H9 (cell line): ENCODE measurements at places on chromosomes 1 and 21.

DNA sequence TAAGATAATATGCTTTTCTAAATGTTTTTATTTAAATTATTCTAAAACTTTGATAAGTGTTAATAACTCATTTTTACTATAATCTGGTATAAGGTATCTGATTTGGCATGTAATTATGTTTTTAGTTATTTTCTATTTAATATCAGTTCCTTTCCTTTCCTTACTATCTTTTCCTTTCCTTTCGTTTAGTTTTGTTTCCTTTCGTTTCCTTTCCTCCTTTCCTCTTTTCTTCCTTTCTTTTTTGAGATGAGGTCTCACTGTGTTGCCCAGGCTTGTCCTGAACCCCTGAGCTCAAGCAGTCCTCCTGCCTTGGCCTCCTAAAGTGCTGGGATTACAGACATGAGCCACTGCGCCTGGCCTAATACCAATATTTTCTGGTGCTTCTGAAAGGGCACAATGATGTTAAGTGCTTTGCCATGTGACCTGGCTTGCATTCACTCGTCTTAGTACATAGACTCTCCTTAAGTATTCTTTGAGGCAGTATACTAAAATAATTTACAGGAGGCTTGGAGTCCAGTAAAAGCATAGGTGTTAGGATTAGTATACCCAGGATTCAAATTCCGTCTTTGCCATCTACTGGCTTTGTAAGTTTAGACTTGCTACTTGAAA, 18.7 kb downstream of the MIER1 start:
- no peak for DNase-seq
- H3K4me1 ChIP-seq, result no peaks in the 10 kb centered on the region
- H3K4me3 ChIP-seq, result no peak overlapping the region
- no peaks in the 10 kb centered on the region for H3K27me3 ChIP-seq
- peaks cover 21% of the 10 kb centered on the region for H3K36me3 ChIP-seq

GRCh38 chr1:87045761-87046304, 131.4 kb downstream of the HS2ST1 start:
- DNase-seq, result no peak
- no peak overlapping the region for H3K4me3 ChIP-seq
- no peaks in the 10 kb centered on the region for H3K27me3 ChIP-seq
- H3K36me3 ChIP-seq, result peaks cover 9% of the 10 kb centered on the region
- no peaks in the 10 kb centered on the region for H3K4me1 ChIP-seq
- no peak overlapping the region for H3K27ac ChIP-seq

- H3K27me3 ChIP-seq, result no peaks in the 10 kb centered on the region
- peaks cover 3% of the 10 kb centered on the region; the same call in 1 of the 2 replicates for H3K36me3 ChIP-seq
- H3K4me3 ChIP-seq, result 0 out of 3 replicates have a peak overlapping the region, but pooled peaks have one; percentile 35
- no peak overlapping the region for H3K27ac ChIP-seq
- DNase-seq, result no peak
These were observed 60.2 kb downstream of the SKI start for GRCh38 chr1:2288311-2288710.

DNA sequence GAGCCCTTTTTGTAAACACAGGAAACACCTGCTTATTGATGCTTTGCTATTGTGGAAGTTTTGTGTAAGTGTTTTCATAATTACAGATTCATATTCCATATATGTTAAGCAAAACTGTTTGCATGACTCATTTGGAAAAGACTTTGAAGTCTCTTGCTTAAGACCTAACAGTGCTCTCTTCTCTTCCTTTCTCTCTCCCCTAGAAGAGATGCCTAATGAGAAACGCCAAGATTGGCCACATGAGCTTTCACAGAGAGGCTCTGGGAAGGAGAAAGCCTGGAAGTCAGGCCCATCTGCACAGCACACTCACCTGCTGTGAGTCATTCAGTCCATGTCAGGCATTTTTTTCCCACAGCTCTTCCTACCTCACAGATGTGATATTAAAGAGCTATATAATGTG, 101.6 kb upstream of the PALMD start:
- no peak overlapping the region for H3K4me3 ChIP-seq
- H3K36me3 ChIP-seq, result peaks cover 4% of the 10 kb centered on the region; the same call in 2 of the 3 replicates
- no peak overlapping the region for H3K27ac ChIP-seq
- no peaks in the 10 kb centered on the region for H3K27me3 ChIP-seq
- no peaks in the 10 kb centered on the region; the same call in 1 of the 2 replicates for H3K4me1 ChIP-seq

GRCh38 chr1:209628618-209629299, 23.5 kb downstream of the LAMB3 start:
- no peak for DNase-seq
- no peaks in the 10 kb centered on the region for H3K27me3 ChIP-seq
- H3K4me1 ChIP-seq, result no peaks in the 10 kb centered on the region; the same call in 1 of the 2 replicates

DNA sequence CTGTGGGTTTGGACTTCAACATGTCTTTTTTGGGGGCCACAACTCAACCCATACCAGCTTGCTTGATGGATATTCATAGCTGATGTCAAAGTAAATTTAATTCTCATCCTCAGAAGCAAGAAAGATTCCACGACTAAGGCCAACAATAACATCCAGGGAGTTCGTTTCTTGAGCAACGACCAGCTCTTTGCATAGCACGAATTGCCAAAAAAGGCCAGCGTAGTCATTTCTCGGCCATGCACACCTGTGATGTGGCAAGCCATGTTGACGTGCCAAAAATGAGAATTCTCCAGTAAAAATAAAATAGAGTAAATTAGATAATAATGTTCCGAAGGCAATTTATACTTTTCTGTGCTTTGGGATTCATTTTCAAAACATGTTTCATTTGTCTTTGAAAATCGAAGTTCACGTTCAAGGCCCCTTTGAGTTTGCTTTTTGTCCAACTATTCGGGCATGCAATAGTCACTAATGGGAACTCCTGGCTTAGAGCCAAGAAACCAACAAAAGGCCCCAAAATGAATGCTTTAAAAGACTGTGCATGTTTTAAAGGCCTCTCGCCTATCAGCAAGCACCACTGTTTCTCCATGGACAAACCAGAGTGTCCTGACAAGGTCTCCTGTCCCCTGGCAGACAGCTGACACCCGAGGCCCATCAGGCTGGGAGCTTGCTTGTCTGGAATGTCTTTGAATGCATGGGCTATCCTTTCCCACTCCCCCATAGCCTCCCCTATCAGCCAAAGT, 14.4 kb upstream of the IGSF5 start:
- H3K27me3 ChIP-seq, result no peaks in the 10 kb centered on the region
- H3K36me3 ChIP-seq, result peaks cover 2% of the 10 kb centered on the region; the same call in 1 of the 2 replicates
- H3K4me3 ChIP-seq, result no peak overlapping the region
- H3K4me1 ChIP-seq, result no peaks in the 10 kb centered on the region
- DNase-seq, result no peak

DNA sequence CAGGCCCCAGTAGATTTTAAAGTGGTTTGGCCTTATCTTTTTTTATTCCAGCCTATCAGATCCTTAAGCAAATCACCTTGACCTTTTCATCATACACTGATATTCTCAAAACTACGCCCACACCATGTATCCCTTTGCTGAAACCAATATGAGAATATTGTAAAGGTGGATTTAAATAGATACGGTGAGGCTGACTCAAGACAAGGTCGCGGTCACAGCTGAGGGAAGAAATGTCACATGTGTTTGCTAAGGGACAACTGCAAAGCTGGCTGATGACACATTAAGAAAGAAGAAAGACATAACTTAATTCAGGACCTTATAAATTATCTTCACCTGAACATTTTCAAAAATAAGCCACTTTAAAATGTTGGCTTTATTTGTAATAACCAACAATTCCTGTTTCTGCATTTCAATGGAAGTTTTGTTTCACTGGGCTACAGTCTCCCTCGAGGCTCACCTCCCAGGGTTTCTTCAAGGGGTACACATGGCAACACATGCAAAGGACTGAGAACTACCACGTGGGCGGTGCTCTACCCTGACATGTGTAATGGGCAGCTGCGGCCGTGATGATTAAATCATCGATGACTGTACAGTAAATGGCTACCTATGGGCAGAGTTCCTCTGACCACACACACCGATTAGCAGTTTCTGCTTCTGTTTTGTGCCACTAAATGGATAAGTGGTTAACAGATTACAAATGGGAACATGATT, 189.5 kb downstream of the SIPA1L2 start:
- H3K4me3 ChIP-seq, result no peak overlapping the region
- H3K36me3 ChIP-seq, result 0 out of 3 replicates have a peak, but pooled peaks cover 2% of the 10 kb centered on the region
- DNase-seq, result no peak
- H3K4me1 ChIP-seq, result peaks cover 8% of the 10 kb centered on the region; the same call in 1 of the 2 replicates
- no peaks in the 10 kb centered on the region for H3K27me3 ChIP-seq
- H3K27ac ChIP-seq, result no peak overlapping the region

- no peaks in the 10 kb centered on the region for H3K4me1 ChIP-seq
- no peak overlapping the region for H3K4me3 ChIP-seq
- H3K36me3 ChIP-seq, result no peaks in the 10 kb centered on the region
- H3K27ac ChIP-seq, result no peak overlapping the region
These were observed 37.1 kb upstream of the RGS8 start for GRCh38 chr1:182721525-182721924.

DNA sequence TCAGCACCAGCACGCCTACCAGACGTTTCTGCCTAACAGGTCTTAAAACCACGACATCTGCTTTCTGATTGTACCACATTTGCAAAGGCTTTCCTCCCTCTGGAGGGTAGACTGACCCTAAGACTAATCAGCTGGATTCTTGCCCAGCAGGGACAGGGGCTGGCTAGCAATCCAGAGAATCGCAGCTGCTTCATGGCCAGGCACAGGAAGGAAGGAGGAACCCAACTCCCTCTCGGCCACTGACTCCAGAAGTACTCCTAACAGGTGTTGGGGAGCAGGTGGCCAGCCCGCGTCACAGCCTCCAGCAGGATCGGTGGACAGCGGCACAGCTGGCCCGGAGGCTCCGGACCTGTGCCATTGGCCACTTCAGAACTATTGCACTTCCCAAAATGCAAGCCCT, 180.8 kb downstream of the NPHP4 start:
- DNase-seq, result no peak
- H3K27ac ChIP-seq, result no peak overlapping the region

DNA sequence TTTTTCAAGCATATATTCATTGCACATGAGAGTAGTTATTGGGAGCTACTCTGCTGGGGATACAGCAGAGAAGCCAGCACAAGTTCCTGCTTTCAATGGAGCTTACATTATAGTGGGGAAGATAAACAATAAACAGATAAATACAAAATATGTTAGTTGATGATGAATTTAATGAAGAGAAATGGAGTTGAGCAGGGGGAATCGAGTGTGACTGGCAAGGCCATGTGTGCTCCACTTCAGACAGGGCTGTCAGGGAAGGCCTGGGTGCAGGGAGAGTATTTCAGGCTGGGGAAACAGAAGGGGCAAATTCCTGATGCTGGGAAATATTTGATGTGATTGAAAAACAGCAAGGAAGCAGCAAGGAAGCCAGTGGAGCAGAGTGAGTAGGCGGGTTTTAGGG, 21.2 kb upstream of the BRDT start:
- DNase-seq, result no peak
- H3K36me3 ChIP-seq, result peaks cover 4% of the 10 kb centered on the region; the same call in 1 of the 2 replicates
- H3K4me3 ChIP-seq, result no peak overlapping the region
- no peaks in the 10 kb centered on the region for H3K4me1 ChIP-seq
- no peaks in the 10 kb centered on the region for H3K27me3 ChIP-seq

DNA sequence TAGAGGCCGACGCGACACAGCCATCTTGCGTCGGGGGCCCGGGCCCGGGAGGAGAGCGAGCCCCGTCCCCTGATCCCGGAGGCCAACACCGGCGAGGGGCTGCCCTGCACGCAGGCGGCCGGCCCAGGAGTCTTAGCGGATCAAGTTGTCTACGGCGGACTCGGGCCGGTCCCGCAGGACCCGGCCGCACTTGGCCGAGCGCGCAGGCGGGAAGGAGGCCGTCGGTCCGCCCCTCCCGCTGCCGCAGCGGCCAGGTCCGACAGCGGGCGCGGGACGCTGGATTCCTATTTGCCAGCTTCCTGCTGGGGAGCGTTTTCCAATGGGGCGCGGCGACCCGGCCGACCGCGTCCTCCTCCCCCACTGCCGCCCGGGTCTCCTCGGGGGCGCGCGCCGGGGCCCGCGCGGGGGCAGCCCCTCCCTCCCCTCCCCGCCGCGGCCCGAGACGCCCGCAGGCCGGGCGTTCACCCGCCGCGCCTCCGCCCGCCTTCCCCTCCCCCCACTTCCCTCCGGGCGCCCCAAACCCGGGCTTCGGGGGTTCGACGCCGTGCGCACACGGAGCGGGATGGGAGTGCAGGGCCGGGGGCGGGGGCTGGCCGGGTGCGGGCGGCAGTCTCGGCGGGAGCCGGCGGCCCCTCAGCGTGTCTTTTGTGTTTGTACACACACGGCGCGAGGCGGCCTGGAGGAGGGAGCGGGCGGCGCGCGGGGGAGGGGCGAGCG, 517 bp upstream of the H3-3A start:
- H3K27me3 ChIP-seq, result no peaks in the 10 kb centered on the region
- peak overlapping the region; percentile 31 for H3K27ac ChIP-seq
- H3K4me1 ChIP-seq, result no peaks in the 10 kb centered on the region
- H3K36me3 ChIP-seq, result peaks cover 36% of the 10 kb centered on the region
- H3K4me3 ChIP-seq, result peak overlapping the region; percentile 90
- DNase-seq, result peak; percentile 78

DNA sequence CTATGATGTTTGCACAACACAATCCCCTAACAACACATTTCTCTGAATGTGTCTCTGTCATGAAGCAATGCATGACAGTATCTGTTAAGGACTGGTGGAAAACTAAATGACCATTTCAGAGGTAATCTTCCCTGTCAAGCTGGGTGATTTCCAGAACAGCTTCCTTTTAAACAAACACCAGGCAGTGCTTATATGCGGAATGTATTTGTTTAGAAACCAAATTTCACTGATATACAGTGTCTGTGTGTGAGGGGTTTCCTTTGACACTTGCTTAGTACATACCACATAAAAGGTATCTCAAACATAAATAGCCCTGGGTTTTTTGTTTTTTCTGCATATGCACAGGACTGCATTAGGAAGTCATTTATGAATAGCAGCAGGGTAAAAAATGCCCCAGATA, 95.6 kb downstream of the TGFBR3 start:
- H3K4me3 ChIP-seq, result no peak overlapping the region
- H3K27ac ChIP-seq, result no peak overlapping the region
- no peak for DNase-seq
- peaks cover 5% of the 10 kb centered on the region; the same call in 1 of the 2 replicates for H3K4me1 ChIP-seq
- H3K36me3 ChIP-seq, result peaks cover 9% of the 10 kb centered on the region

DNA sequence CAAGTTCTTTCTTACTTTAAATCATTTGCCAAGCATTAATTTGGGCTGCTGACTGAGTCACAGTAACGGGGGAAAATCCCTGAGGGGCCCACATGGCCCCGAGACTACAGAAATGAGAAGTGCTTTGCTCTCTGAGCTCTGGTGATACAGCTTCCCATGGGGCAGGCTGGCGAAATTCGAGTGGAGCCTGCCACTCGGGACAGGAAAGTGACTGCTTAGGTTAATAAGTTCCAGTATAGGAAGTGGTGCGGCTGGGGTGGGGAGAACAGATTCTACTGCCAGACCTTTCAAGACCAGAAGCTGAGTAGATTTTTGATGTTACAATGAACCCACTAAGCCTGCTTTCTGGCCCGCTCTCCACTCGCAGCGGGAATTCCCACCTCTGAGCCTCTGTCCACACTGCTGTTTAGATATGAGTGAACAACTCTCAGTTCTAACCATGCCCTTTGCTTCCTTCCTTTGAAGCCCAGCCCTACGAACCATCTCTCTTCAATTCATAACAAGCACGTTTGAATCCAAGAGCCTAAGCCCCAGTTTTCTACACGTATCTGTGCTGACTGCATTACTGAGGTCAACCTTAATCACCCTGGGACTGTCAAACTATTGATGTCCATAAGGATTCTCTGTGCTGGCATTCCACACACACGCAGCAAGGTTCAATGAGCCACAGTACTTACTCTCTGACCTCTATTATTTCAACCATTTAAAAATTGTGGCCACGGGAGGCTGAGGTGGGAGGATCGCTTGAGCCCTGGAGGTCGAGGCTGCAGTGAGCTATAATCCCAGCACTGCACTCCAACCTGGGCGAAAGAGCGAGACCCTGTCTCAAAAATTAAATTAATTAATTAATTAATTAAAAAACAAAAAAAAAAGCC, 9.6 kb downstream of the ZBTB17 start:
- H3K4me1 ChIP-seq, result no peaks in the 10 kb centered on the region
- peaks cover 20% of the 10 kb centered on the region for H3K36me3 ChIP-seq
- no peak overlapping the region for H3K27ac ChIP-seq
- no peaks in the 10 kb centered on the region for H3K27me3 ChIP-seq
- H3K4me3 ChIP-seq, result no peak overlapping the region
